Panc1 (cell line): ENCODE measurements at places on chromosomes 11 and 22.

DNA sequence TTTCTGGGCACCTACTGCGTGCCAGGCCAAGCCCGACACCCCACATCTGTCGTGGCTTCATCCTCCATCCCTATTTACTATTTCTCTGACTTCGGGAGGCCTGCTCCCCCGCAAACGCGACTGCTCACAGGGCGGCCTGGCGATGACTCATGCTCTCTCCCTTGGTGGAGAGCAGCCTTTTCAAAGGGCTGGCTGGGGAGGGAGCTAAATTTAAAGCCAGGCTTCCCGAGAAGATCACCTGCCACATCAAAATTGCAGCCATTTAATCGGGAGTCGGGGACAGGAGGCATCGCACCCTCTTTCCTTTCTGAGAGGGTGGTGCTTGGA, 24.9 kb upstream of the SHISAL1 start:
- no peak overlapping the region for H3K27ac ChIP-seq
- H3K4me1 ChIP-seq, result peaks cover 4% of the 10 kb centered on the region
- H3K36me3 ChIP-seq, result no peaks in the 10 kb centered on the region
- no peaks in the 10 kb centered on the region for H3K27me3 ChIP-seq
- DNase-seq, result no peak

DNA sequence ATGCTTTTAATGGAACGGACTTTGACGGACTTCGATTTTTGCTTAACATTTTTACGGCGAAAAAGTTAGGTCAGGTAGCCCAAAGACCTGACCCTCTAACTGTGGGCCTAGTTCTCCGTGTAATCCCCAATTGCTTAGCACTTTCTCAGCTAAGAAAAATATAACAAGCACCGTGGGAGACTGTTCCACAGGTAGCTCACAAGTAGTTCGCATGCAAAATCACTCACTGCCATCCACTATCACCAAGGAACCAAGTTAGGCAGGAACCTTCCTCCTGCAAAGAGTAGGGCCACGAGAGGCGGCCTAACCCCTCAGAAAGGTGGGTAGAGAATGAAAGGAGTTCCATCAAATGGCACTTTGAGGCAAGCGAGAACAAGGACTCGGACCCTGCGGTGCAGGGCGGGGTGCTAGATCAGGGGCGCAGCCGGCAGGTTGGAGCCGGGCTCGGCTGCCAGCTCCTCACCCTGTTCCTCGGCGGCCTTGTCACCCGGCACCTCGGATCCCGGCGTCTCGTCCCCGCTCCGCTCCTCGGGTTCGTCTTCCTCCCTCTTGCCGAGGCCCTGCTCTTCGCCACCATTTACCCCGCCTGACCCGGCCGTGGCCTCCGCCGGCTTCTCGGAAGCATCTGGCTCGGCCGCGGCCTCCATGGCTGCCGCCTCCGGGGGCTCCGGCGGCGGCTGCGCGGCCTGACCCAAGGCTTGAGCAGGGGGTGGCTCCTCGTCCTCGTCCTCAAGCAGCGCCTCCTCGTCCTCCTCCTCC, 922 bp downstream of the HNRNPUL2 start:
- peak overlapping the region; percentile 100 for H3K4me3 ChIP-seq
- no peaks in the 10 kb centered on the region for H3K27me3 ChIP-seq
- DNase-seq, result no peak
- peak overlapping the region; percentile 92 for H3K27ac ChIP-seq

- H3K27ac ChIP-seq, result no peak overlapping the region
- H3K4me1 ChIP-seq, result no peaks in the 10 kb centered on the region
- H3K4me3 ChIP-seq, result no peak overlapping the region
- no peak for DNase-seq
- H3K36me3 ChIP-seq, result no peaks in the 10 kb centered on the region
Observed at GRCh38 chr11:70886676-70887541, 365.5 kb downstream of the SHANK2 start.

DNA sequence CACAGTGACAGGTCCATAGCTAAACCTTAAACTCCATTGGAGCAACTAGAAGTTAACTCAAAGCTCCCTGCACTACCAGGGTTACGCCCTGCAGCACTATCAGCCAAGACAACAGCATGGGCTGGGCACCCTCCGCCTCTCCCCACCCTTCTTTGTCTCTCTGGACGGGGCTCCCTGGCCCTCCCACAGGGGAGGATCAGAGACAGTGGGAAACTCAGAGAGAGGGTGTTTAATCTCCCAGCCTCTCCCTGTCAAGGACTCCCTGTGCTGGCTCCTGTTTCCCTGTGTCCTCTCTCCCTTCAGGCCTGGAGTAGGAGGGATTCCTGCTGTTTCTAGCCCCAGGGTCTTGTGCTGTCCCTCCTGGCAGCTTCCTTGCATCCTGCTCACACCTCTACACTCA, 56.9 kb upstream of the CSNK2A3 start:
- no peak overlapping the region for H3K4me3 ChIP-seq
- no peaks in the 10 kb centered on the region for H3K4me1 ChIP-seq
- no peaks in the 10 kb centered on the region for H3K36me3 ChIP-seq

DNA sequence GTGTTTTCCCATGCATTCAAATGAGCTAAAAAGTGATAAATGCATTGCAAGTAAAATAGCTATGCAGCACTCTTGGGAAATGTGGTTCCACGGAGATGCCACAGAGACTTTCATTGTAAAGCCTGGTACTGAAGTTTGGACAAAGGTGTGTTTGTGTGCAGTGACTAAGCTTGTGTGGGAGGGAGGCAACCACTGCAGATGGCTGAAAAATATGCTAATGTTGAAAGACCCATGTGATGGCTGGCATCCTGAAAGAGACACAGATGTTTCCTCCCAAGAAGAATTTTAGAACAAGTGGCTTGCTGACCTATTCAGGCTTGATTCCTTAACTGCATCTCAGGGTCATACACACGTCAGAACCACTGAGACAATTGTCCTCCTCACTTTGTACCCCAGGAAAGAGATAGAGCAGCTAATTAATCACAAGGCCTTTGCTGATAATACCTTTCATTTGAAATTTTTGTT, 73.8 kb downstream of the FAM76B start:
- H3K27ac ChIP-seq, result no peak overlapping the region
- H3K4me1 ChIP-seq, result 0 out of 2 replicates have a peak, but pooled peaks cover 2% of the 10 kb centered on the region
- DNase-seq, result no peak
- H3K36me3 ChIP-seq, result no peaks in the 10 kb centered on the region

DNA sequence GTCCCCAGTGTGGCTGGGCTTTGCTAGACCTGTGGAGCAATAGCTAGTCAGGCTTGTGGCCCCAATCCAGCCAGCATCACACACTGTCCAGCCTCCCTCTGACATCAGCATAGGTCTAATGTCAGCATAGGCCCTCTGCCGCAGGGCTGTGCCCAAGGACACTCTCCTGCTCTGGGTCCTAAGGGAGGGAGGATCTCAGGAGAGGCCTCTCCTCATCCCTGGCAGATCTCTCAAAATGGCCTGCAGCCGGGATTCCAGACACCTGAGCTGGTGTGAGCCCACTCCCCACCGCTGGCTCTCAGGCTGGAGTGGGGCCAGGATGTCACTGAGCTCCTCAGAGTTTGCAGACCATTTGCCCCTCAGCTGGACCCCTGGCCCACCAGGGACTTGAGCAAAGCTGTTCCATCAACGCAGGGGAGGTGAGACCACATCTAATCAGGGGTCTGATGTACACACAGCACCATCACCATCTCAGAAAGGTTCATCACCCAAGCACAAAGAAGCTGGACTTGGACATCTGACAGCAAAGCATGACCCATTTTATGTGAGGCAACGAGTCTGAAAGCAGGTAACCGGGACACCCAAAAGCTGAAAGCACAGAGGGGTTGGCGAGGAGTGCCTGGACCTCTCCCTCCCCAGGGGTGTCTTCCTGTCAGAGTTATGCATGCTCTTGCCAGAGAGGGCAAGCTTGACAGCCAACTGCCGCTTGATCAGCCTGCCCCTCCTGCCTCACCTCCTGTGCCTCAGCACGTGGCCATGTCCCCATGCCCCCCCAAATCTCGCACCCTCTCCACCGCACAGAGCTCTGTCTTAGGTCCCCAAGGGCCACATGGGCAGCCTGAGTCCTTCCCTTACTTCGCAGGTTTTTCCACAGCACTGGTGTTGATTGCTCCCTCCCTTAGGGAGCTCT, 69.7 kb upstream of the SEPTIN5 start:
- no peaks in the 10 kb centered on the region for H3K36me3 ChIP-seq
- H3K4me1 ChIP-seq, result no peaks in the 10 kb centered on the region
- no peak for DNase-seq

DNA sequence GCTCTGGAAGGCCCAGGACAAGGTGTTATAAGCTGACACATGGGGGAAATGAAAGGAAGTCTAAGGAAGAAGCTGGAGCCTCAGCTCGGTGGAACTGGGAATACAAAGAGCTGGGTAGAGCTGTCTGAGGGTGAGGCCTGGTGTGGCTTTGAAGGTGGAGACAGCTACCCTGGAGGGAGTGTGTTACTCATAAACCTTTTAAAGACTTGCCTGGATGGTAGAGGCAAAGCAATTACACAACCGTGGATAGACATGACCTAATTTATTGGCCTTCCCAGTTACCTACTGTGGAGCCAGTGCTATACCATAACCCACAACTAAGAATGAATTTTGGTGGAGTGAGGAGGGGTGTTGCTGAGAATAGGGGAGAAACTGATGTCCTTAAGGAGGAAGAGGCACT, 22.6 kb downstream of the EXPH5 start:
- H3K27ac ChIP-seq, result no peak overlapping the region
- H3K4me1 ChIP-seq, result no peaks in the 10 kb centered on the region
- H3K27me3 ChIP-seq, result no peaks in the 10 kb centered on the region
- no peak for DNase-seq

DNA sequence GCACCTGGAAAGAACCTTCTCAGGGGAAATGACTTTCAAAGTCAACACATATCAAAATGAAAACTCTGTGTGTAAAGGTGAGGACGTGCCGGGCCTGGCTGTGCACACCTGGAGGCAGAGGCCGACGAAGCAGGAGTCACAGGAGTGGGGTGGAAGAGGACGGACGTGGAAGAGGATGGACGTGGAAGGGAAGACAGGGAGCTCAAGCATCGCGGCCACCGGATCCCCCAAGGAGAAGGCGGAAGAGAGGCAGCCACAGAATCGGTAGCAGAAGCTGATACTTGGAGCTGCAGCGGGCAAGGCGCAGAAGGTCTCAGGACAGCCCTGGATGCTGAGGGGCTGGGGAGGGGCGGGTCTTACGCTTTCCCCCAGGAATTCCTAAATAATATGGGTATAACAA, 519.8 kb downstream of the BRD1 start:
- no peak overlapping the region for H3K4me3 ChIP-seq
- no peaks in the 10 kb centered on the region for H3K36me3 ChIP-seq
- H3K4me1 ChIP-seq, result no peaks in the 10 kb centered on the region
- no peak for DNase-seq
- no peak overlapping the region for H3K27ac ChIP-seq

GRCh38 chr11:85718991-85719807, 33.2 kb upstream of the CCDC89 start:
- peak; percentile 98 for DNase-seq
- H3K4me1 ChIP-seq, result peaks cover 53% of the 10 kb centered on the region
- no peaks in the 10 kb centered on the region for H3K27me3 ChIP-seq
- H3K27ac ChIP-seq, result peak overlapping the region; percentile 98
- 0 out of 2 replicates have a peak, but pooled peaks cover 2% of the 10 kb centered on the region for H3K36me3 ChIP-seq

- H3K4me3 ChIP-seq, result no peak overlapping the region
- H3K4me1 ChIP-seq, result no peaks in the 10 kb centered on the region
- H3K27ac ChIP-seq, result no peak overlapping the region
Observed at GRCh38 chr11:129458278-129458677, 82.6 kb downstream of the BARX2 start.

DNA sequence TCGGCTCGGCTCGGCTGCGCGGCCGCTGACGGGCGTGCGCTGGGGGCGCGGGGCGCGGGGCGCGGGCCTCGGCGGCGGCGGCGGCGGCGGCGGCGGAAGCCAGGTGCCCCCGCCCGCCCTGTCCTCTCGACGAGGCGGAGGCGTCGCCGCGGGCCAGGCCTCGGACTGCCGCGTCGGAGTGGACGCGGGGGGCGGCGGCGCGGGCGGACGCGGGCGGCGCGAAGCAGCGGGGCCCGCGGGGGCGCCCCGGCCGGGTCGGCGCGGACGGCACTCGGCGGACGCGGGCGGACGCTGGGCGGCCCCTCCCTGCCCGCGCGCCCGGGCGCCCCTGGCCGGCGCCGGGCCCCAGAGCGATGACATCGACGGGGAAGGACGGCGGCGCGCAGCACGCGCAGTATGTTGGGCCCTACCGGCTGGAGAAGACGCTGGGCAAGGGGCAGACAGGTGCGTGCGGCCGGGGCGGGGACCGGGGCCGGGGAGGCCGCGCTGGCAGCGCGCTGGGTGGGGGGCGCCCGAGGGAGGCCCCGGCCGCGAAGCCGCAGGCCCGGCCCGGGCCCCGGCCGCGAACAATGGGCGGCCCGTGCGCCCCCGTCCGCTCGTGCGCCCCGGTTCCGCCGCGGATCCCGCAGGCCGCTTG, at the start of gene BRSK2:
TSS of gene BRSK2 (plus strand) at position 3 of the 637 bp plus-strand sequence. CDS start at position 354, 351 bp downstream.
- no peak for DNase-seq
- H3K27me3 ChIP-seq, result no peaks in the 10 kb centered on the region
- H3K27ac ChIP-seq, result peak within 1 kb of the TSS; percentile 89
- H3K4me3 ChIP-seq, result peak within 1 kb of the TSS; percentile 73
- H3K4me1 ChIP-seq, result peaks cover 16% of the 10 kb centered on the region
